T-helper 1 cell (primary cell): ENCODE measurements at places on chromosomes 7 and 10.

GRCh38 chr10:22029445-22030236, 26.1 kb upstream of the DNAJC1 start:
- no peak for DNase-seq

- DNase-seq, result no peak
Measured at GRCh38 chr7:43630482-43630881, 47.6 kb downstream of the STK17A start.

- DNase-seq, result no peak
Measured at GRCh38 chr7:90409667-90410066, 6.4 kb downstream of the CLDN12 start.

DNA sequence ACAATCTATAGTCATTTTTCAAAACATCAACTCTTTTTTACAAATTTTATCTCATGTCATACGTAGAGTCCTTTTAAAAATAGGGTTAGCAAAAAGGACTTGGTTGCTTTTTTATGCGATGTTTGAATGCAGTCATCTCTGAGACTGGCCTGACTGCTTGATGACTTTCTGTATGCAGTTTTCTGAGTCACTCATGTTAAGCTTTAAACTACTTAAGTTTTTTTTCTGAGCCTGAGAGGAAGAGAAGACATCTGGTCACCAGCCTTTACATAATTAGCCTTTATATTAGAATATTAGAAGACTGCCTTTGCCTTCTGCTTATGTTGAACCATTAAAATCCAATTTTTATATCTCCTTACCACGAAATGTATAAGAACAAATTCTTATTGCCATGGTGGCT, 834.4 kb upstream of the MBL2 start:
- DNase-seq, result no peak

DNA sequence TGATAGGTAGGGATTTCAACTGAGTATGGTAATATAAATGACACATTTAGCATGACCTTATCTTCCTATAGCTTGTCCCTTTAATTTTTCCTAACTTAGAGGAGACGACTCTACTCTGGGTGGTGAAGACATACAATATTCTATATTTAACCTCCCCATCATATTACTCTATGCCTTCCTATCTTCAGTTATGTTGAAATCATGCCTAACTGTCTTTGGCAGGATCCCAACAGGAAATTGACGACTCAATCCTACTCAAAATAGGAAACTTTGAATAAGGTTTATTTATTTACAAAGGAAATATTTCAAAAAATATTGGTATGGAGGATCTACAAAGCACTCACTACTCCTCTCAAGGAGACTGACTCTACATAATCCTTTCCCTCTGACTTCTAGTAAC, 24.1 kb upstream of the SEMA3A start:
- no peak for DNase-seq

DNA sequence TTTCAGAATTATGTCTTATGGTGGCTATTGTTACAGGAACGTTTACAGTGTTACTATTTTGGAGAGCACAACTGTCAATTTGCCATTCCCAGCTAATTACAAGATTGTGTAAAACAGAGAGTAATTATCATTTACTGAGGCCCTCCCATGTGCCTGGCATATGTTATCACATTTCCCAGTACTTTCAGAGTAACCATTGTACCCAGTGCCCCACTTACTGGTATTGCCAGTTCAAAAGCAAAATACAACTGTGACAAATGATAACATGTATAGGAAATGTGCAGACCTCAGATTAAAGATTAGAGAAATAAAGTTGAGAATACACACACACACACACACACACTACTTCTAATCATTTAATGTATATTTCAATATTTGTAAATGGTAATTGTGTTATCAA, 572.5 kb downstream of the POM121L12 start:
- no peak for DNase-seq

DNA sequence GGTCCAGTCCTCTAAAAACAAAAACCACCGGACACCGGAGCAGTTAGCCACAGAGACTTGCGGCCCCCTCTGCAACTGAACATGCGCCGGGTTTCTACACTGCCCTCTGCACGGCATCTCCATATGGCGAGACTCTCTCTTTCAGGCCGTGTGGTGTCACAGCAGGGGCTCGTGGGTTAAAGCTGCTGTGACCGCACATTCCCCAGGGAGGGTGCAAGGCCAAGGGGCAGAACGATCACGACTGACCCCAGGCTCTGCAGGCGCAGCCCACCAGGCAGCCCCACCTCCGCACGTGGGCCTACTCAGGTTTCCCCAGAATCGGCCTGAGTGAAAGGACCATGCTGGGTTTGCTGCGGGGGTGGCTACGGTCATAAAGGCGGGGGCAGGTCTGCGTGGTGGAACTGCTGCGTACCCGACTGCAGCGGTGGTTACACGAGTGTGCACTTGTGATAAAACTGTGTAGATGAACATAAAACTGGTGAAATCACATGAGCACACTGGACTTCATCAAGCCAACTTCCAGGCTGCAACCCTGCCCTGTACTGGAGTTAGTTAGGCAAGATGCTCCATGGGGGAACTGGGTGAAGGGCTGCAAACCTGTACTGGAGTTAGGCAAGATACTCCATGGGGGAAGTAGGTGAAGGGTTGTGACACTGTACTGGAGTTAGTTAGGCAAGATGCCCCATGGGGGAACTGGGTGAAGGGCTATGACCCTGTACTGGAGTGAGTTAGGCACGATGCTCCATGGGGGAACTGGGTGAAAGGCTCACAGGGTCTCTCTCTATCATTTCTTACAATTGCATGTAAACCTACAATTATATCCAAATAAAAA, 81.4 kb upstream of the PPP2R2D start:
- DNase-seq, result no peak

- no peak for DNase-seq
Measured at GRCh38 chr7:22633286-22633953, 93.6 kb upstream of the IL6 start.

- no peak for DNase-seq
Measured at GRCh38 chr7:158446706-158447105, 140.9 kb downstream of the PTPRN2 start.

GRCh38 chr10:91590142-91590903, 42.5 kb downstream of the PPP1R3C start:
- DNase-seq, result no peak

DNA sequence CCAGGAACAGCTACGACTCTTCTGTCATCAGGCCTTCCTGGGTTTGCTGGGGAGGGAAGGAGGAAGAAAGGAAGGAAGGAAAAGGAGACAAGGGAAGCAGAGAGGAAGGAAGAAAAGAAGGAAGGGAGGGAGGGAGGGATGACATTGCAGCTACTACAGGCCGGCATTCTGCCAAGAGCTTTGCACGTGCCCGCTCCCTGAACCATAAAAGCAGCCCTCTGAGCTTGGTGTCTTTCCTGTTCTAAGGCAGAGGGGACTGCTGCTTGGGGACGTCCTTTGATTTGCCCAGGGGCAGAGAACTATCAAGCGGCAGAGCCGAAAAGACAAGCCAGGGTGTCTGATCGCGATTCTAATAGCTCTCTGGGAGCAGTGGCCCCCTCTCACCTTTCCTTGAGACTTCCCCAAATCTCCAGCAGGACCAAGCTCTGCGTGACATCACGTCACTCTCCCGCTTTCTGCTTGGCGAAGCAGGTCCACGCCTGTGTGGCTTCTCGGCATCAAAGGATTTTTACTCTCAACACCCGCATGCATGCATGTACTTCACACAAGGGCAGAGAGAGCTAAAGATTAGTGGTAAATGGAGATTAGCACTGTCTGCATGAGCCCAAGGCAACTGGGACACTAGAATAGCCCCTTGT, 167.8 kb upstream of the AUTS2 start:
- no peak for DNase-seq

DNA sequence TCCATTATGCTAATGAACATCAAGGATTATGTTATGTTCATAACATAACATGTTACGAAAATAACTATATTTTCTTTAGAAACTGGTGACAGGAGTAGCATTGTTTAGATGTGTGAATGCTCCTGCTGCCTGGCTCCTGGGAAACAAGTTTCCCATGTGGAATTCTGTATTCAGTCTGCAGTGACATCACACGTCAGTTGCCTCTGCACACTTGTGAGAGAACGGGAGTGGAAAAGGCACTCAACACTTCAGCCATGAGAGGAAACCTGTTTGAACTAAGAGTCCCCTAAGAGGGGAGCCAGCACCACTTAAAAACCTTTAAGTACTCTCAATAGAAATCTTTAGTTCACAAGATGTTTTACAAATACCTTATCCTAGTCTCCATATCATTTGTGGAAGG, 140.3 kb upstream of the FAM20C start:
- no peak for DNase-seq

- DNase-seq, result no peak
Measured at GRCh38 chr7:3791327-3791726, 490.3 kb downstream of the SDK1 start.

GRCh38 chr10:48279081-48279751, 4.7 kb upstream of the FRMPD2 start:
- DNase-seq, result peak; percentile 4

DNA sequence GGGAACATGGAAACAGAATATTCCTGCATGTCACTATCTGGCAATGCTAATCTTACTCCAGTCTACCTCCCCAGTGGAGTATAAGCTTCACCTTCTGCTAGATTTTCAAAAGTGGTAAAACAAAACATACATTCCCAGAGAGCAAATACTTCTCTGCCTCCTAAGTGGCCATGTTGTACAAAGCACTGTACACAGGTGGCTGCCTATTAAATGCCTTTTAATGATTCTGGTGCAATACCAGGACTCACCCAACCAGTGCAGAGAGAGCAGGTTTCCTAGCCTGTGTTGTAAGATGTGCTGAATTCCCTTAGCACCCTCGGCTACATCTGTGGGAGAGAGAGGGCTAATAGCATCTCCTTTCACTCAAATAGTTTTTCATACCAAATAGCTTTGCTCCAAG, 684.3 kb upstream of the NRP1 start:
- no peak for DNase-seq

GRCh38 chr10:43715334-43715733, 66.7 kb upstream of the ZNF32 start:
- DNase-seq, result no peak

GRCh38 chr10:100741378-100742075, 3.9 kb upstream of the PAX2 start:
- no peak for DNase-seq

DNA sequence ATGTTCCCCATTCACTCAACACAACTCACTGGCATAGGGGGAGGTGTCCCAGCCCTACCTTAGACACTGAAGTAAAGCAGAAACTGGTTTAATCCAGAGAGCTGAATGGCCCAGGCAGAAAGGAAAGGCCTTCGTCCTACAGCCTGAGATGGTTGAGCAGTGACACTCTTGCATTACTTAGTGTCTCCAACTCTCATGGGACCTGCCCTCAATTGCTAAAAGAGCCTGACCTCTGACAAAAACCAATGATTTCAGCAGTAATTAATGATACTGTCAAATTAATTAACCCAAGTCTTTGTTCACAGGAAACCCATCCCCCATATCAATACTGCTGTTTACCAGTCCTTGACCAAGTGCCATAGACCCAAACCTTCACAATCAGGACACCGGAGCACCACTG, 48.6 kb downstream of the ICA1 start:
- DNase-seq, result no peak

DNA sequence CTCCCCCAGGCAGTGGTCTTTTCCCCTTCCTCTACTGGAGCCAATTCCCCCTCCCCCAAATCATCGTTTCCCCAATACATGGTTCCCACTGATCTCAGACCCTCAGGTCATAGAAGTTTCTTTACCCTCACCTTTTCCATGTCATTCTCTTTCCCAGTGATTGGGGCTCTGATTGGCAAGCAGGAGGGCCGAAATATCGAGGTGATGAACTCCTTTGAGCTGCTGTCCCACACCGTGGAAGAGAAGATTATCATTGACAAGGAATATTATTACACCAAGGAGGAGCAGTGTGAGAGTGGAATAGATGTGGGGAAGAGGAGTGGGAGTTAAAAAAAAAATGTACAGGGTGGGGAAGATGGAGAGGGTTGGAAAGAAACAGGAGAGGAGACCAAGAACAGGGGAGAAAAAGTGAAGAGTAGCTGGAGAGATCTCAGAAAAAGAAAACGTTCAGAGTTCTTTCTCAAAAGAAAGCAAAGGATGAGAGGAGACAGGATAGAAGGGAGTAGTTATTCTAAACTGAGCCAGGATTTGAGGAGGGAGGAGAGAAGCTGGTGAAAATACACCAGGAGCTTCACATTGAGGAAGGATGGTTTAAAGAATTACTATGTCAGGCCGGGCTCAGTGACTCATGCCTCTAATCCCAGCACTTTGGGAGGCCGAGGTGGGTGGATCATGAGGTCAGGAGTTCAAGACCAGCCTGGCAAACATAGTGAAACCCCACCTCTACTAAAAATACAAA, 858 bp downstream of the COPS6 start:
- no peak for DNase-seq

- no peak for DNase-seq
Measured at GRCh38 chr10:71082960-71083715, 129.2 kb upstream of the UNC5B start.

DNA sequence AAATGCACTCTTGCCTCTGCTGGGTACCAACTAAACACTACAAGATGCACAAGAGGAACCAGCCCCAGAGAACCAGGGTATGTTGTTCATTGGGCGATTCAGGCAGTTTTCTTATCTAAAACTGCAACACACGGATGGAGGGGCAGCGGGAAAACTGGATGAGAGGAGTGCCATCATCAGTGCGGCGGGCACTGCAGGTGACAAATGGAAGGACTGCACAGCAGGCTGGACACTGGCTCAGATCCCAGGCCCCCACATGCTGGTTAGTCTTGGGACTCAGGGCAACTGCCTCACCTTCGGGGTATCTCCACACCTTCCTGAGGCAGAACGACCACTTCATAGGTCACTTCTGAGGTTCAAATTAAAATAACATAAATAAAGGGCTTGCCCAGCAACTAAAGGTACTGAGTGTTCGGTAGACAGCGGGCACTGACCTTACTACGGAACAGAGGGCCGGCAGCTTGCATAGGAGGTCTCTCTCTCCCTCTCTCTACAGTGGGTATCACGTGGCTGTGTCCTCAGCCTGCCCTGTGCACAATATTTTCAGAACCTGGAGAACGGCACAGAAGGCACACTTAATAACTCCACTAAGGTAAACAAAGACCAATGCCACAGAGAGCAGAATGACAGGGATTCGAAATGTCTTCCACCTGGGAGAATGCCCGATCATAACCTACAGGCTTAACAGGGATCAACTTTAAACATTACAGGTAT, 72.1 kb downstream of the GRB10 start:
- DNase-seq, result no peak

DNA sequence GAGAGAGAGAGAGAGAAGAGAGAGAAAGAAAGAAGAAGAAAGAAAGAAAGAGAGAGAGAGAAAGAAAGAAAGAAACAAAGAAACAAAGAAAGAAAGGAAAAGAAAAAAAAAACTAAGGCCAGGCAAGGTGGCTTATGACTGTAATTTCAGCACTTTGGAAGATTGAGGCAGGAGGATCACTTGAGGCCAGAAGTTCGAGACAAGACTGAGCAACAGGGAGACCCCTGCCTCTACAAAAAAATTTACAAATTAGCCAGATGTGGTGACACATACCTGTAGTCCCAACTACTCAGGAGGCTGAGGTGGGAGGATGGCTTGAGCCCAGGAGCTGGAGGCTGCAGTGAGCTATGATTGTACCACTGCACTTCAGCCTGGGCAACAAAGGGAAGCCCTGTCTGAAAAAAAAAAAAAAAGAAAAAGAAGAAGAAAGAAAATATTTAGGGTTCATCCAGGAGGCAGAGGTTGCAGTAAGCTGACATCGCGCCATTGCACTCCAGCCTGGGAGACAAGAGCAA, 2.8 kb downstream of the SERPINE1 start:
- DNase-seq, result no peak

- DNase-seq, result no peak
Measured at GRCh38 chr10:125082881-125083575, 77.3 kb downstream of the CTBP2 start.

- DNase-seq, result no peak
Measured at GRCh38 chr10:63718421-63718820, 197.2 kb downstream of the REEP3 start.

GRCh38 chr10:85430991-85431390, 935.6 kb downstream of the GRID1 start:
- no peak for DNase-seq
